ENCODE measurements at places on chromosomes 1 and 21.

DNA sequence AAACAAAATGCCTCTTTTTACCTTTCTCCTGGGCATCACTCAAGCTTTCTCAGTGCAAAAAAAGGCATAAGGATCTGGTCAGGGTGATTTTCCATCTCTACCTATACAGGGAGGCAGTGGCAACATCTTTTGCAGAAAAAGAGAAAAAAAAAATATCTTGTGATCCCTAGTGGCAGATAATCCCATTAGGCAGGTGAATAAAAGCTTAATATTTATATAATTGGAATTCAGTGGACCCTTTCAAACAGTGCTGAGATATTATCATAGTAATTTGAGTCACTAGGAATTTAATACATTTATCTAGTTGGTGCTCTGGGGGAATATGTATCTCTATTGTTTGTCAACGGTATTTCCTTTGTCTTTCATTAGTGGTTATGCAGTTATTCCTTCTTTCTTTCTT, 29.9 kb upstream of the CXADR start:
- DNase-seq = no peak

DNA sequence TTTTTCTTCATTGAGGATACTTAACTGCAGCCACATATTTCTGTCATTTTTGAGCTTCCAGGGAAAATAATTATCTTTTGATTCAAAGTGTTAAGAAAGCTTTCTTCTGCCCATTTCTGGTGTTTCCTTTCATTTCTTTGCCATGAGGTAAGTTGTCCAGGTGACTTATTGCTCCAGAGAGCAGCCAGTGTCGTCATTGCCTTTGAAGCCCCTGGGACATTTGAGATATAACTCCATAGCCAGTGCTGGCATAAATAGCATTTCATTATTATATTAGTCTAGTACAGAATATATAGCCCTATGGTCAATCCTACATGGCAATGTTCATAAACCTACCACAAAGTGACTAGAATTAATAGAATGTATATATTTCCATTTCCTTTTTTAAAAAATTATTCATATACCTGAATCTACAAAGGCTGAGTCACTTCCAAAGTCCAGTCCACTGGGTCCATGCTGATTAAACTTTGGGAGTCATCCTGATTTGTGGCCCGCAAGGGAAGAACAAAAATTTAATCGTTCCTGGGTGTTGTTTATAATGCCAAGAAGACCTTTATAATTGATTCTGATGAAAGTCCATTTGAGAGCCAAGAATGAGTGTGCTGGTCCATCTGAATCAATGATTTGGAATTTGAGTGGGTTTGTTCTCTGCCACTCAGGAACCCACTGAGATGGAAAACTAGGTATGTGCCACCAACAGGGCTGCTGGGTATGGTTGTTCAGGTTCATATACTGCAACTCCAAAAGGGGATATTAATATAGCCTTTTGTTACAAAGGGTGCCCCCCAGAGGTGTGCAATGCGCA, 221.8 kb upstream of the PLXNA2 start:
- no peak for DNase-seq

GRCh38 chr1:110672753-110673108, 2.0 kb downstream of the KCNA3 start:
- DNase-seq = peak; percentile 32

GRCh38 chr1:201312298-201312697, 29.0 kb downstream of the PKP1 start:
- no peak for DNase-seq

DNA sequence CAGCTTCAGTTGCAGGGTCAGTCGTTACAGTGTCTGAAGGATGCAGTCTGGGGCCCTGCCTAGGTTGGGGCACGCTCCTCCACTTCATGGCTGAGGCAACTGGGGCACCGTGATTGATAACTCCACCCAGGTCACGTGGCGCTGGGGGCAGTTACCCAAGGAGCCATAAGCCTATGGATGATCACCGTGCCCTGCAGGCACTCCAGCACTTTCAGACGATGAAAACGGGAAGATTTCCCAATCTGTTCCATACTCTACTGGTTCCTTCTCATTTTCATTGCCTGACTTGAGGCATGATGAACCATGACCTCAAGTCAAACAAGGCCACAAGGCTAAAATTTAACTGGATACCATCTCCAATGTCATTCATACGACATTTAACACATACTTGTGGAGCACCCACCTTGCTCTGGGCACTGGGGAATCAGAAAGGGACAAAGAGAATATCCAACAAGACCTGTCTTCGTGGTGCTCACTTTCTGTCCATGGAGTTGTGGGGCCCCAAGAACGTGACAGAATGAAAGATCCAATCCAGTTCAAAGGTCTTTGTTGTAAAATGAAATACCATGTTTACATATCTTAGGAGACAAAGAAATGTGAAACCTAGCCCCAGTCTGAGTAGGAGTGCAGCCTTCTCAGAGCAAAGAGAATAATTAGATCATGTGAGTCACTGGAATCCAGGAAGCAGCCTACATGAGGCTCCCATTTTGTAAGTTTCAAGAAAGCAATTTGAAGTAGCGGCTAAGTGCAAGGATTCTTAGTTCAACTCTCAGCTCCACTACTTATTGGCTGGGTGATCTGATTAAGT, 39.4 kb upstream of the SPOCD1 start:
- no peak for DNase-seq

DNA sequence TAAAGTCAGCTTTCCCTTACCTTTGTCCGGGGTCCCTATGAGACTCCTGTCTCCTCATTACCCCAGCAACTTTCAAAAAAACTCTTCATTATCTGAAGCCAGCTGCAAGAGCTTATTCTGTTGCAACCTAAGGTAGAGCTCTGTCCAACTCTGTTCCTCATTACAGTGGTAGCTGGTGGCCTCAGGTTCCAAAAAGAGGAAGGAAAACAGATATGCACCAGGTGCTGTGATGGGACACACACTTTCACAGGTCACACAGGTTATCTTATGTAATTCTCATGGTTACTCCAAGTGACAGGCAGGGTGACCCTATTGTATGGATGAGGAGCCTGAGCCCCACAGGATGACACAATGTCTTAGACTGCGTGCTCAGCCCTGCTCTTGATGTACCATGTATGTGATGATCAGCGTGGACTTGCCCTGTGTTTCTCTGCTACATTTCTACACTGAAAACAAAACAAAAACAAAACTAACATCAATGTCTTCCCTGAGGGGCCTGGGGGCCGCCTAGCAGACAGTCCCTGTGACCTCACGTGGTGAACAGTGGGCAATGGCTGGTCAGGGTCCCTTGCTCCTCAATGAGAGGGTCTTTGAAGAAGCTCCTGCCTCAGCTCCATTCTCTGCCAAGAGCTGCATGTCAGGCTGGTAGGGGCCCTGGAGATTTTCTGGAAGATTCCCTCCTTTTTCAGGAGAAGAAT, 9.7 kb upstream of the TENT5C start:
- no peak for DNase-seq

GRCh38 chr1:211830055-211830327, 572 bp downstream of the LPGAT1 start:
- no peak for DNase-seq

DNA sequence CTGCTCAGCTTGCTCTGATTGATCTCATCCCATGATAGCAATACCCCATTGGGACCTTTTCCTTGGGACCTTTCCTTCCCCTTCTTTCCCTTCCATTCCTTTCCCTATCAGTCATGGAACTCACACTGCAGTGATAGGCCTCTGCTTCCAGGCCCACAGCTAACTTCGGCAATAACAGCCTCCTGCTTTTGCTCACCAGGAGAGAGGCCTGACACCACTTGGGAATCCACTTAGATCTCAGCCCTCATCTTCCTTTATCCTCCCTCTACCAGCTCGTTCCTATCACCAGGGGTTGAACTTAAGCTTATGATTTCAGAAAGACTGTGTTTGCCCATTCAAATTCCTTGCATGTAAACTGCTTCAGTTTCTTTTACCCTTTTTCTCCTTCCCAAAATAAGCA, 11.0 kb upstream of the TIPRL start:
- no peak for DNase-seq

- DNase-seq = no peak
Observed at GRCh38 chr1:213519098-213519497, 468.1 kb downstream of the RPS6KC1 start.

- no peak for DNase-seq
Observed at GRCh38 chr1:53737648-53738204, 1.2 kb downstream of the GLIS1 start.

DNA sequence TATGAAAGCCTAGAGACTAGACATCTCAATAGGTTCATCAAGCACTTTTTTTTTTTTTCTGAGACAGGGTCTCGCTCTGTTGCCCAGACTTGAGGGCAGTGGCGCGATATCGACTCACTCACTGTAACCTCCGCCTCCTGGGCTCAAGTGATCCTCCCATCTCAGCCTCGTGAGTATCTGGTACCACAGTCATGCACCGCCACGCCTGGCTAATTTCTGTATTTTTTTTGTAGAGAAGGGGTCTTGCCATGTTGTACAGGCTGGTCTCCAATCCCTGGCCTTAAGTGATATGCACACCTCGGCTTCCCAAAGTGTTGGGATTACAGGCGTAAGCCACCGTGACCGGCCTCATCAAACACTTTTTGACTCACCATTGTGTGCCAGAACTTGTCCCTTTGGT, 613 bp upstream of the GPATCH4 start:
- no peak for DNase-seq

- DNase-seq = no peak
Observed at GRCh38 chr1:208081972-208082371, 162.2 kb downstream of the PLXNA2 start.

DNA sequence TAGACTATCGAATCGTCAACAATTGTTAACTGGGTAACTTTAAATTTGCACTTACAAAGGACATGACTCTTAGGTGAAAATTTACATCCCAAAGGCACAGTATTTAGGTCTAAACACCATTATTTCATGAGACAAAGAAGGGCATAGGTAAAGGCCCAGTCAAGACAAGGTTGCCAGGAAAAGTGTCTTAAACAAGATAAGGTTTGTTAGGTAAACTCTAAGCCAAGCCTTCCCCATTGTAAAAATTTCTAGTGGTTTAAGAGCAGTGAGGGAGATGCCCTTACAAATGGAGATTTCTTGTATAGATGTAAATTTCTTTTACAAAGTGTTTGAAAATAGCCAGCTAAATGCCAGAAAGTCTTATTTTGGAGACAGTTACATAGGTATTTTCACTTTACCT, 36.9 kb upstream of the FNBP1L start:
- no peak for DNase-seq

DNA sequence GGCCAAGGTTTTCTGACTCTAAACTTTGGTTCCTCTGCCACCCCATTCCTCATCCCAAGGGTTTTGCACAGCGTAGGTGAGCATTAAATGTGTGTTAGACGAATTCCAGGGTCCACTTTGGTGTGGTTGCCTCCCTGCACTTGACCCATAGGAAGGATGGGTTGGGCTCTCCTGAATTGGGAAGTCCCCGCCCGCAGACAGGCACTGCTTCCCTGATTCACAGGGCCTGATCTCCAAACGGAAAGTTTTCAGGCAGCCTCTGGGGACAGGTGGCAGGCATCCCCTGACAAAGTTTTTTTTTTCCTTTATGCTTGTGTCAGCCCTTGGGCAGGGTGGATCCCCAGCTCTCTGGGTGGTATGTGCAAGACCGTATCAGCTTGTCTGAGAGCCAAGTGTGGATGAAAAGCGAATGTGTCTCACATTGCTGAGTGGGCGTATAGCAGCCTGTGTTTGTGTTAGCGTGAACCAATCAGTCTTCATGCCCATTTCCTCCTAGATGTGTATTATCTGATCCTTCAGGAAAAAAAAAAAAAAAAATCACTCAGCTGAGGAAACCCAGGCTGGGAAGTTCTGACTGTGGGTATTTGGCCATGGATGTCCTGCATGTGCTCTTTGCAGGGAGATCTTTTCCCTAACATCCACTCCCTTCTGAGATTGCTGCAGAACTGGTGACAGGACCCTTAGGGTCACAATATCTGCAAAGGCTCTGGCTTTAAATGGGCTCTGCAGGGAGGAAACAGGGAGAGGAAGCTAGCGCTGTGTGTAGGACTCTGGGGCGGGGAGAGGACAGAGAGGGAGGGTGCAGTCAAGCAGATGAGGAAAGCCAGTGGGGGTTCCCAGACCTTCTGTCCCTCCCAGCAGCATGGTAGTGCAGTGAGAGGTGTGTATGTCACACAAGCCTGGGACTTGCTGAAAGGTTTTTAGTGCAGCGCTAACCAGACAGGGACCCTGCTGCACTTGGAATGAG, 42.2 kb upstream of the TRABD2B start:
- DNase-seq = no peak

DNA sequence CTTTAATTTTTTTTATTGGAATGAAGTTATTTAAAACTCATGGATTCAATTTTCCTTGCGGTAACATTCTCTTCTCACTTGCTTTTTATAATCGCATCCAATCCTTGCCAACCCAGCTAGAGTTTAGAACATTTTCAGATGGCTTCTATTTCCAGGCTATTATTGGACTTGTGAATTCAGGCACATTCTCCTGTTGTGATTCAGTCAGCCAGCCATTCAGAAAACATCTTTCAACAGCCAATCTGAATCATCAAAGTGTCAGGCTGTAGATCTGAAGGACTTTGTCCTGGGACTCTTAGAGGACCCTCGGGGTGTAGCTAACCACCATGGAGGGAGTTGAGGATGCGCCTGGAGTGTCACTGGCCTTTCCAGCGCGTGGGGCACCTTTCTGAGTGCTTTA, 92.4 kb downstream of the PRDM2 start:
- no peak for DNase-seq

DNA sequence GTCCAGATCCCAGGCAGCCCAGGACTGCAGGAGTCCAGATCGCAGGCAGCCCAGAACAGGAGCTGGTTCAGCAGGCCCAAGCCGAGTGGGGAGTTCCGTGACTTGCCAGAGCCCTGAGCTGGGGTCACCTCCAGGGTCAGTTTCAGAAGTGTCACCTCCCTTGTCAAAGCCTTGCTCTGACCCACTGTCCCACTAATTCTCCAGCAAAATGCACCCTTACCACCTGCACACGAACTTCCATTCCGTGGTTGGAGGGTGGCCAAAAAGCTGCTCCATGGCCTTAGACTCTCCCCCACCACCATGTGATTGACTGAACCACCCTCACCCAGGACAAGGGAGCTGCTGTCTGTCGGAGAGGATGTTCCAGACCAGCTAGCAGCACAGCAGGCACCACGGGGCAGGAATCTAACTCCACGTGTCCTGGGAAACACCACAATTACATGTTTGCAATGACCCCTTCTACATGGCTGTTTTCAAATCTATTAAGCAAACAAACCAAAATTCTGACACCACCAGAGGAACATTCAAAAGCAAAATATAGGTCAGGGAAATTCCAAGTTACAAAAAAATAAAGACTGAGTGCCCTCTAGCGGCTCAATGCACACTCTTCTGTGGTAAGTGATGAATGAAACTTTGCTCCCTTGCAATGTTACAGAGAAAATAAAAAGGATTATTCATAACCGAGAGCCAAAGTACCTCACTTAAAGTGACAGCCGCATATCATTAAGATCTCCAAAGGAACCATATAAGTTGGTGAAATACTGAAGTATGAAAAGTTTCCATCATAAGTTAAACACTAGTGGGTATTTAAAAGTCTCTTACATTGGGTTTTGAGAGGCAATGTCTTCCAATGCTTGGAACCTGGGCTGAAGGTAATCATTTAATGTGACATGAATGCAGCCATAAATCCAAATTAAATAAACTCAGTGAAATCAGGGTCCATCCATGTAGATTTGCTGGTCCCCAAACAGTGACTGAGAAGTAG, 76.3 kb downstream of the NPHP4 start:
- no peak for DNase-seq

- DNase-seq = no peak
Observed at GRCh38 chr1:231410036-231410612, 12.0 kb downstream of the EGLN1 start.
